Hematopoietic multipotent progenitor cell treated with erythropoietin and hydrocortisone succinate and interleukin-3 and kit ligand, for 6 days (in vitro differentiated cells): ENCODE measurements at places on chromosomes 13 and 19.

DNA sequence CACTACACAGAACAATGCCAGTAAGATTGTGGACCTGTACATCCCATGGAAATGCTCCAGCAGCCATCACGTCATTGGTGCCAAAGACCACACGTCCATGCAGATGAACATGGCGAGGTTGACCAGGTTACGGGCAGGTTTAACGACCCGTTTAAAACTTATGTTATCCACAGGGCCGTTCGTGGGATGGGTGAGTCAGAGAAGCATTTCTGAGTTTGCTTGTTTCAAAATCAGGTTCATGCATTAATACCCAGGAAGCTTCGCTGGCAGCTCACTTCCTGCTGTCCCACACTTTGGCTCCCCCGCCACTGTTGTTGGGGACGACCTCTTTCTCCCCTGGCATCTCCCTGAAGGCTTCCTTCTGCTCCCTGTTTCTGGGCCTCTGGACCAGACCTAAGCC lies 194.1 kb downstream of the USP12 start:
- DNase-seq, result no peak

DNA sequence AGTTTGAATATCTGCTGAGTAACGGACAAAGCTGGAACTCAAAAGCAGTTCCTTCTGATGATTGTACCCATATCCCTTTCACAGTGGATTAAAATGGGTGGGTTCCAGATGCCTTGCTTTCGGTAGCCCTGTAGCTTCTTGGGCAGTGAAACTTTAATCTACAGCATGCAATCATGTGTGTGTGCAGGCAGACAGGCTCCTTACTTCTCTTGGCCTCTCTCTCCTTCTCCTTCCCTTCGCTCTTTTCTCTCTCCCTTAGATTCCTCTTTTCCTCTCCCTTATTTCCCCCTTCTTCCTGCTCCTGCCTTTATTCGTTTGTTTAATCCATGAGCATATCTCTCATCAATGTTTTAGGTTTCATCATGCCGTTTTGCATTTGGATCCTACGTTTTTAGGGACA lies 8.1 kb downstream of the DGKH start:
- DNase-seq, result no peak

GRCh38 chr19:38388349-38389100 lies at the start of gene SPRED3:
TSS of gene SPRED3 (plus strand) at chr19:38388697. CDS start at chr19:38390303, 1,606 bp downstream.
- DNase-seq, result no peak

DNA sequence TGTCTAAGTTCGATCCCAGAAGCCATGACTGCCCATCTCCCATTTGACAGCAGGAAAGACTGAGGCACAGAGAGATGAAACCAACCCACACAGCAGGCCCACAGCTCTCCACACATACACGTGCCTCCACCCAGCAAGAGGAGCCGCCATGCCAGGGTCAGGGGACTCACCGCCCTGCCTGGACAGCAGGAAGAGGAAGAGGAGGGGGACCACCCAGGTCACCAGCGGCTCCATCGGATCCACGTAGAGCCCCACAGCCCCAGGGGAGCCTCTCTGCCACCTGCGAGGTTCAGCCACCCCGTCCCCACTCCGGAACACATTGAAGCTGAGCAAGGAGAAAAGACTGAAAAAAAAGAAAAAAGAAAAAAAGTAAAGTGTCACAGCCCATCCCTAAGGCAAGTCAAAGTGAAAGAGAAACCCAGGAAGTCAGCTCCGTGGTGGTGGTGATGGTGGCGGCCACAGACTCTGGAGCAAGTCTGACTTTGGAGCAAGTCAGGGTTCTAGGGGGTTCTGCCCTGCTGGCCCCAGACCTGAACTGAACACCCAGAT lies at the start of gene IL12RB1:
TSS of gene IL12RB1 (minus strand) at position 345 of the 549 bp plus-strand sequence. CDS start at position 234, 111 bp downstream.
- peak; percentile 57 for DNase-seq

DNA sequence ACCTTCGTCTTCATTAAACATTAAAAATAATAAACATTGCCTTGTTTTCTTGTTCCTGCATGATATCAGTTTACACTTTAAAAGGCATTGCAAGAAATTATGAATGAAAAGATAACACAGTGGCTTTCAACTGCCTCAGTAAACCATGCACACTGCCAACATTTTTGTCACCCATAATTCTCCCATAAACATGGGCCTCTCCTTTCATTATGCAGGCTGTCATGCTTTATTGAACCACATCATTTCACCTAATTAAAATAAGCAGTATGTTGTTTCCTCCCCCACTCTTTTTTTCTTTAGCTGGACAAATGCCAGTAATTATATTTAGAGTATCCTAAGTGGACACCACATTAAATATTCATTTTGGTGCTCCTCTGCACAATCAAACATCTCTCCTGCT lies 1566.5 kb upstream of the SLC10A2 start:
- DNase-seq, result no peak

DNA sequence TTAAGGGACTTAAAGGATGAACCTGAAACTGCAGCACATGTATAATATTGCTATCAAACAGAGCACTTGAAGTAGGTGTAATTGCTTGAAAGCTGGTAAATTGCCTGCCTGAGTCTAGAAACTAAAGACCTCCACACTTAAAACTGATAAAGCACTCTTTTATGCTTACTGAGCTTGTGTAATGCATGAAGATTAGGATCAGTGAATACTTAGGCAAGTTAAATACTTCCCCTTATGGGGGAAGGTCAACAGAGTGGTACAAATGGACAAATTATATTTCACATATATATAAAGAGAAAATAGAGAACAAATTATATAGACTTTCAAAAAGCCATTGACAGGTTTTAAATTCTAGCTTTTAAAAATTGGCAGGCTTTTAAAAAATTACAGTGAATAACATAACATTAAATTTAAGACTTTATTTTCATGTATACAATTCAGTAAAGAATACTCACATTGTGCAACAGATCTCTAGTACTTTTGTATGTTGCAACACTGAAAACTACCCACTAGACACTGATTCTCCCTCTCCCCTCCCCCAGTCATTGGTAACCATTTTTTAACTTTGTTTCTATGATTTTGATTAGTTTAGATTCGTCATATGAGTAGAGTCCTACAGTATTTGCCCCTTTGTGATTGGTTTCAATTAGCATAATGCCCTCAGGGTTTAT lies 23.9 kb downstream of the PIBF1 start:
- DNase-seq, result peak; percentile 74

- DNase-seq, result peak; percentile 13
Observed at GRCh38 chr19:5407356-5407755, 47.9 kb upstream of the ZNRF4 start.

DNA sequence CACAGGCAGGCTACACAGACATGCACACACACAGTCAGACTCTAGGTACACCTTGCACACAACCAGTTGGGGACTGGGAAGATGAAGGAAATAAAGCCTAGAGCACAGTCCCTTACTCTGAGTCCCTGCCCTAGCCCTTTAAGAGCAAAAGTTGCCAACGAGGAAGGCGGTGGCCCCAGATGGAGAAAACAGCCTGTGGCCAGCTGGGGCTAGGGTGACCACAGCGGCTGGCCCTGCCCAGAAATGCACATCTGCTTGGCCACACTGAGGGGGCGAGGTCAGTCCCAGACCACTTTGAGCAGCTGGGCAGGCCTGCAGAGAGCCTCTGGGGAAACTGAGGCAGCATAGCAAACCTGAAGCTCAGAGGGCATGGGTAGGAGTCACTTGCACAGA lies 52.3 kb downstream of the PTPRS start:
- no peak for DNase-seq

DNA sequence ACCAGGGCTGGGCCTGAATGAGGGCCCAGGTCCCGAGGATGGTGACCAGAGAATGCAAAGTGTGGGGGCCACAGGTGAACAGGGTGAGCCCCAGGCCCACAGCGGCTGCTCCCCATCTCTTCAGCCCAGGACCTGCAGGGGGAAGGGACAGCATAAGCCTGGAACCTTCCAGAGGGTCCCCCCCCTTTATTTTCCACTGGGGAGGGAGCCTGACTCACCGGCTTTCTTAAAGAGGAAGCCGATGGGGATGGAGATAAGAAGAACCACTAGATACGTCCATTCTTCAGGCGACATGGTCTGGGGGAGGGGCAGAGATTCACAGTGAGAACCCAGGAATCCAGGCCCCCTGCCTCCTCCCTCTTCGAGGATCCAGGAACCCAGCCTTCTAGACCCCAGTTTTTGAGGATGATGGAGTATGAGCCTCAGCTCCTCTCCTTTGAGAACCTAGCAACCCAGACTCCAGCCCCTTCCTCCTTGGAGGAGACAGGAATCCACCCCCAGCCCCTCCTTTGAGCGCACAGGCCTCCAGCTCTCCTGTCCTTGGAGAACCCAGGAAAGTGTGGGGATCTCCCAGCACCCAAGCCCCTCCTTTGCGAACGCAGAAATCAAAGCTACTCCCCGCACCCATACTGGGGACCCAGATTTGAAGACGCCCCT lies 1.0 kb downstream of the MBOAT7 start:
- DNase-seq, result peak; percentile 92

DNA sequence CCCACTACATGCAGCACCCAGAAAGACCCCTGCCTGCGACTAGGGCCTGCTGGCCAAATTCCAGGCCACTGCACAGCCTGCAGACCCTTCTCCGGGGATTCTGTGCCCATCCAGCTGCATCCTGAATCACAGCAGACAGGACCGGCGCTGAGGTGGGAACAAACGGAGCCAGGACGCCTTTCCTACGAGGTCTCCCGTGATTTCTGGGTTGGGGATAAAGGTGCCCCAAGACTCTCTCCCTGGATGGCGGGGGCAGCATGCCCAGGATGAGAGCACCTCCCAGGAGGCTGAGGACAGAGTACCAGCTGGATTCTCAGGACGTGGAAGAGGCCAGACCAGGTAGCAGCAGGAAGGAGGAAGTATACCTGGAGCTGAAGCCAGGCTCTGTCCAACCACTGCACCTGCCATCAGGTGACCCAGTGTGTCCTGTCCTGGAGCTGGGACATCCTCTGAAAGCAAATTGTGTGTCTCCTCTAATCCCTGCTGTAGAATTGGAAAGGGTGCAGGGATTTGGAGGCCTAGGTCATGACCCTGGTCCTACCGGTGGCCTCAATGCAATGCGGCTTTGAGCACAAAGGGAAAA lies 3.4 kb upstream of the FUT5 start:
- no peak for DNase-seq

DNA sequence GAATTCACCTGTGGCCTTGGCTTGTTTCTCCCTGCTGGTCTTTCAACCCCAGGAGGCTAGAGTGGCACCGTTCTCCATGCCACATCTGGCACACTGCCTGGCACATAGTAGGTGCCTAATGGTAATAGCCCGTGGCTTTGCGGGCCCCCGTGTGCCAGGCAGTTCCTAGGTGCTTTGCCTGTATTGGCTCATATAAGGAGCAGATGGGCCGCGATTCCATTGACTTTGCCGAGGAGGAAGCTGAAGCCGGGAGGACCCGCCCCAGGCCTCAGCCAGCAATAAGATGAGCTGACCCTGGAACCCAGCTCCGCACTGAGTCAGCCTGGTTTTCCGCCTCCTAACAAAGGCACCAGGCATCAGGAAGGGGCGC lies 807 bp downstream of the PGLYRP1 start:
- DNase-seq, result no peak

DNA sequence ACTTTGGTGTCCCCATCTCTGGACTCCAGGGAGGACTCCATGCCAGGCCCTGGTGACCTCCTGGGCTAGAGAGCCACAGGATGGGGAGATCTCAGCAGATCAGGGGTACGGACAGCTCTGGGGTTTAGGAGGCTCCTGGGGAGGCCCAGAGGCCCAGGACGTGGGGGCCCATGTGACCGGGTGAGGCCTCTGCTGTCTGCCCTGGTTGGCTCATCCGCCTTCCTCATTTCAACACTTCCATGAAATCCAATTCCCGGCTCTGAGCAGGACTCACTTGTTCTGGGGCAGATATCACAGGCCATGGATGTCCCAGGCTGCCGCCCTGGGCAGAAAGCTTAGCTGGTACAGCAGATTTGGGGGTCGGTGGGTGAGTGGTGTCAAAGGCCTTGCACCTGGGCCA lies 1.1 kb upstream of the PRAM1 start:
- DNase-seq, result no peak

DNA sequence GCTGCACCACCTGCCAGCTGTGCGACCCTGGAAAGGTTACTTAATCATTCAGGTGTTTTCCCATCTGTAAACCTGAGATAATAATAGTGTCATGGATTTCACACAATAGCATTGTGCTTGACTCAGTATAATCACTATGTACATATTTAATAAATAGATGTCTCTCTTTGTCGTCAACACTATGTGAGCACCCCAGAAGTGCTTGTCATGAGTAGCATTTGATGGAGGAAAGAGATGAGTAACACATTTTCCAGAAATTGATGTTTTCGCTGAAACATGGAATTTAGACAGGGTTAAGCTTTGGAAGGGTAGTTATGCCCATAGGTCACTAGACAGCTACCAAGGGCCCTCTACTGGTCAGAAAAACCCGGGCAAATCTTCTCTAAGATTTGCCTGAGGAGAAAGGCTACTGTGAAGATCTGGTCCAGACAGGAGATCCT lies 9.5 kb upstream of the MBNL2 start:
- DNase-seq, result peak; percentile 66

DNA sequence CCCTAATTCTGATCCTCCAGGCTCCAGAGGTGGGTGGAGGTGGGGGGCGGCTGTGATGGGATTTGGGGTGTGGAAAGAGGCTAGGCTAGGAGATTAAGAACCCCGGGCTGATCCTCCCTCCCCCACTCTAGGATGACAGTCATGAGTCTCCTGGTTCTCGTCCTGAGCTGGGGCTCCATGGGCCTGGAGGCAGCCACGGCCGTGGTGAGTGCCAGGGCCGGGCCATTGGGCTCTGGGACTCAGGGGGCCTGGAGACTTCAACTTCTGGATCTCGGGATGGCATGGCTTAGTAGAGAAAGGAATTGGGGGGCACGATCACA lies 13.9 kb downstream of the TTYH1 start:
- no peak for DNase-seq

- peak; percentile 70 for DNase-seq
Observed at GRCh38 chr19:13902993-13903555, 2.8 kb downstream of the BRME1 start.

DNA sequence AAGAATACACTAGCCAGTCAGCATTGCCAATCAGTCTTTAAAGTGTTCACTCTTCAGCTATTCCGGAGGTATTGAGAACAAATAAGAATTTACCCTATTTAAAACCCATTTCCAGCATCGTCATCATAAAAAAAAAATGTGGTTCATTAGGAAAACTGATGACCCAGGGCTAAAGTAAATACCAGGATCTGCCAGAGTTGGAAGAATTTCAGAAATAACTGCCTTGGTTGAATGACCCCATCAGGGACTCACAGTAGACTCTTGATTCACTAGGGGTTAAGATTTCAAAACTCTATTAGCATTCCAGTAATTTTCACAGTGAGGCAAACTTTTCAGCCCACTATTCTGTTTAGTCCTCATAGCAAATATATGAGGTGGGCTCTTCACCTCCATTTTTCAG lies 377.0 kb downstream of the ITGBL1 start:
- DNase-seq, result no peak

GRCh38 chr19:45780146-45780447 lies 2.2 kb downstream of the DMPK start:
- DNase-seq, result no peak

DNA sequence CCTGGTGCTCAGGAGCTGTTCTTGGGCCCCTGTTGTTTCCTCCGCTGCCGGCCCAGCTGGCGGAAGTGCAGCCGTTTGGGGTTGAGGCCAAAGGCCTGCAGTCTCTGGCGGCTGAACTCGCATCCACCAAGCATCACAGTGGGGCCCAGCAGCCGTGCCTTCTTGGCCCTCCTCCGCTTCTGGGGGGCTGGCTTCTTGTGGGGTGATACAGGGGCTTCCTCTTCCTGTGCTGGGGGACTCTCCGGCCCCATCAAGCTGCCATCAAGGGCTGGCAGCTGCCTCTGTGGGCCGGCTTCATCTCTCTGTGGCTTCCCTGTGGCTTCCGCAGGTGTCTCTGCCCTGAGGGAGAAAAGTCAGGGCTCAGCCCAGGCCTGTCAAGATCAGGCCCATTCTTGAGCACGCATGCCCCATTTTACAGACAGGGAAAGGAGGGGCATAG lies 10.3 kb downstream of the ATG4D start:
- DNase-seq, result peak; percentile 77

GRCh38 chr13:108030769-108031168 lies 184.6 kb downstream of the LIG4 start:
- no peak for DNase-seq
